Activated CD8-positive, alpha-beta T cell treated with anti-CD3 and anti-CD28 coated beads for 36 hours (primary cell): ENCODE measurements at places on chromosomes 7 and 10.

DNA sequence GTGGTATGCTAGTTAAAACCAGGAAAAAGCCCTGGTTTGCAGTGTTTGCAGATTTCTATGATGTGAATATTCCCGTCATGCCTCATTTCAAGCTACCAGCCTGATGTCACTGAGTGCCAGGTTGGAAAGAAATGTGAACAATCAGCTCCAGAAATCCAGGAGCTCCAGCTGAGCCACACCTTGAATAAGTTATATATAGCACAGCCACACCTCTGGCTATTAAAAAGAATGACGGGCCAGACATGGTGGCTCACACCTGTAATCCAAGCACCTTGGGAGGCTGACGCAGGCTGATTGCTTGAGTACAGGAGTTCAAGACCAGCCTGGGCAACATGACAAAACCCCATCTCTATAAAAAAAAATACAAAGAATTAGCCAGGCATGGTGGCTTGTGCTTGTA is 18.7 kb upstream of the SLF2 start:
- no peak for DNase-seq

DNA sequence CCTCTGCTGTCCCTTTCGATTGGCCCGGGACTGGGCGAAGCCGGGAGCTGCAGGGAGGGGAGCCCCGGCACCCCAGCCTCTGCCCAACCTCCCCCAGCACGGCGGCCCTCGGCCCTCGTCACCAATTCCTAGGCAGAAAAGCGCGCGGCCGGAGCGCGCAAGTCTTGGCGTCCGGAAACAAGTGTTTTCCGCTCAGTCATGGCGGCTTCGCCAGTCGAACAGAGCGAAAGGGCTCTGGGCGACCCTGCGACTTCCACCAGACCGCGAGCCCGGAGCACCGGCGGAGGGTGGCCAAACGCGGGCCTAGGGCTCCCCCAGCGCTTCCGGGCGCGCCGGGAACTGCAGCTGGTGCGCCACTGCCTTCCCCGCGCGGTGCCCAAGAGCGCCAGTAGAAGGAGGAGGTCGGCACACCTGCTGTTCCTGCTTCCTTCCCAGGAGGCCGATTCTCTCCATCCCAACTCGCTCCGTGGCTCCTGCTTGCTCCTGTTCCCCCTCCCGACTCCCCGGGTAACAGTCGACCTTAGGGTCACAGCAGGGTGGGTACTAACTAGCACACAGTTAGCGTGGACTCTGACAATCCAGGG is 729.9 kb downstream of the ZWINT start:
- peak; percentile 39 for DNase-seq

- no peak for DNase-seq
Observed at GRCh38 chr10:124340033-124340760, 78.5 kb downstream of the OAT start.

DNA sequence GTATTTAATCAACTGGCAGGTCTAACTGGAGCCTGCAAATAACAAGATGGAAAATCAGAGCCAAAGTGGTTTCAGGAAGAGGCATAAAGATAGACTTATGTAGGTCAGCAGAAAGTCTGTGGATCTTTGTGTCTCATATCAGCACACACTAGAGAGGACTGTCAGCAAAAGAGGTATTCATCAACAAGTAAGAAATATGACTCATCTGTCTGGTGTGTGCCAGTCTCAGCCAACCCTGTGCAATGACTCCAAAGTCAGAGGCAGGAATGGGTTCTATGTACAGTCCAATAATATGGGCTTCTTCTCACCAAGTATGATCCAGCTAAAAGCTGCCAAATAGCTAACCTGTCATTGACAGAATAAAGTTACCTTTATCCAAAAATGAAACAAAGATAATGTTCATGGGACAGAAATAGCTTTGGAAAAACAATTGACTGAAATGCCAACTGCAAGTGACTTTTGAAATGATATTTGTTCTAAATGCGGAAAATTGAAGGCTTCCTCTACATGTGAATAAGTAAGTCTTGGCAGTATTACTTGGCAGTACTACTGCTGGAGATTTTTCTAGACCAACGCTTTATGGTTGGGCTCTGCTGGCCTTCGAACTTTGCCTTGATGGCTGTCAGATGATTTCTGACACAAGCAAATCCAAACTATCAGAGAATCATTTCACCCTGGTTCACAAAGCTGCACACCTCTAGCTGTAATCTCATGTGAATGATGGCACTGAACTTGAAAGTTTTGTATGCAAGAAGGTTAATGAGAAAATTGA is 272.3 kb upstream of the SEMA3C start:
- no peak for DNase-seq

GRCh38 chr7:104175361-104175984 is 32.3 kb downstream of the ORC5 start:
- no peak for DNase-seq

DNA sequence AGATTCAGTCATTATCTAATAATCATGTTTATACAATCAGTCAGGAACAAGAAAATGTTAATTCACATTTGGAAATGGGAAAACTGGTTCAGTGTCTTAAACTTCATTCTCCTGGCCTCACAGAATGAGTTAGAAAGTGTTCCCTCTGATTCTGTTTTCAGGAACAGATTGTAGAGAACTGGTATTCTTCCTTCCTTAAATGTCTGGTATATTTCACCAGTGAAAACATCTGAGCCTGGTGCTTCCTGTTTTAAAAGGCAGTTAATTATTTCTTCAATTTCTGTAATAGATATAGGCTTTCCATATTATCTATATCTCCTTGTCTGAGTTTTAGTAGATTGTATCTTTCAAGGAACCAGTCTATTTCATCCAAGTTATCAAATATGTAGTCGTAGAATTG is 97.1 kb upstream of the TMEM168 start:
- DNase-seq: no peak

GRCh38 chr7:84302949-84303348 is 108.4 kb upstream of the SEMA3A start:
- DNase-seq: no peak
